ENCODE measurements at places on chromosomes 4 and X.

GRCh38 chr4:10175626-10176025, 59.0 kb upstream of the WDR1 start:
- no peak for DNase-seq

DNA sequence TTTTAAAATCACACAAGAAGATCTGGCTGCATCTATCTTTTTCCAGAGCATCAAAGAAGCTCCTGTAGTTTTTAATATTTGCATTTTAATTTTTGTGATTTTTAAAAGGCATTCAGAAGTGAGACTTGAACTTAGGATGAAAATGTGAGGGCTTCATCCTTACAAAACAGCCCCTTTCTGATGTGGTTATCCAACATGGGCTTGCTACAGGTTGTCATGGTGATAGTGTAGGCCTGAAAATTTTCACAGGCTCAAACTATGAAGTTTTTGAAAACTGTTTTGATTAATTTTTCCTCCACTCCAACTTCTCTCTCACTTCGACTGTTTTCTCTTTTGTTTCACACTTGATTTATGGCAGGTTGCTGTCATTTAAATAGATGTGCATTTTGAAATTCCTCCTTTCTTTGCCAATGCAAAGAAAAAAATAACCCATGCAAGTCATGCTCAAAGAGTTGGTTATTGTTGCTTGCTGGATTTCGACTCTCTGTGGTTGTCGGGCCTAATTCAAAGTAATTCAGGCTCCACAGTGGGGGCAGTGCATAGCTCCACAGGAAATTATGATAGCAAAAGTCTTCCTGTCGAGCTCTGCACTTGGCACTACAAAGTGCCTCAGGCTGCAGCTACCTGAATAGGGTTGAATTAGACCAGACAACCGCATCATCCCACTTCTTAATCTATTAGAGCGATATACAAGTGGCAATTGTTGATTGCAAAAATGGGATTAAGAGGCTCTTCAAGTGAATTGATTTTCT, 201.0 kb upstream of the GPR101 start:
- DNase-seq: no peak

DNA sequence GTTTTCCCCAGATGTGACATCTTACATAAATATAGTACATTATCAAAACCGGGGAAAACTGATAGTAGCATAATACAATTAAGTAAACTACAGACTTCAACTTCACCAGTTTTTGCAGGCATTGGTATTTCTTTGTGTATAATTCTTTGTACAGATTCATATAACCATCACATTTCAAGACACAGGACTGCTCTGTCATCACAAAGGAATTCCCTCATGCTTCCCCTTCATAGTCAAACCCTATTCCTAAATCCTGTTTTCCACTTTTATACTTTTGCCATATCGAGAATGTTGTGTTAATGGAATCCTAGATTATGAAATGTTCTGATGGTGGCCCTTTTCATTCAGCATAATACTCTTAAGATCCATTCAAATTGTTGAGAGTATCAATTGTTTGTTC, 36.0 kb downstream of the STIM2 start:
- DNase-seq: no peak

GRCh38 chrX:80266979-80267378, 153.3 kb upstream of the TENT5D start:
- DNase-seq: no peak

DNA sequence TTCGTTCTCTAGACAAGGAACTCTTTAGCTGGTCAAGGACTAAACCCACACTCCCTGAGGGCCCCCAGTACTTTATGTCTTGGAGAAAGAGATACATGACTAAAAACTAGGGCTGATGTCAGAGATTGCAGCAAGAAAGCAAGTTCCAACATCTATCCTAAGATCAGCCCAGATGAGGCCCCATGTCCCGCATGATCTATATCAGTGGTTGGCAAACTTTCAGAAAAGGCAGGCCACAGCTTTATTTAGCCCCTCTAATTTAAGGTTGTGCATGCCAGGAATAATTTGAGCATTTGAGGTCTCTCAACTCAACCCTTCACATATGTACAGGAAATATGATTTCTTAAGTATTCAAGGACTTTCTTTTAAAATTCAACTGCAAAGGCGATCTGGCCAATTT, 44.1 kb upstream of the FRMD7 start:
- no peak for DNase-seq

DNA sequence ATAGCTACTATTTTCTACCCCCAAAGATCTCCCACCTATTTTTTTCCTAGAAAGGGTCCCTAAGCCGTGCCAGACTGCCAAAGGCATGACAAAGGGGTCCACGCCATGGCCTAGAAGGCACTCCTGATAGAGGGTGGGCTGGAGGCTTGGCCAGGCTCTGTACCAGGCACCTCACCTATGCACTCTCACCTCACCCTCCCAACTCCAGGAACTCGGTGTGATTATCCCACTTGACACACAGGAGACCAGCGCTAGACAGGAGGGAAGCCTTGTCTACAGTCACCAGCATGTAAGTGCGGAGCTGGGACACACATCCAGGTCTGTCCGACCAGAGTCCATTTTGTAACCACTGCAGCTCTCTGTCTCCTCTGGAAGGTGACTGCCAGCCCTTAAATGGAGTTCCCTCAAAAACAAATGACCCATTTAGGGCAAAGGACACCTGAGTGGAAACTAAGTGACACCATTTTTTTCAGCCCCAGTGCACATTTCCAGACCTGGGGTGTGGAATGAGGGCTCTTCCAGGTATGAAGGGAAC, 106.4 kb downstream of the RTL5 start:
- no peak for DNase-seq

DNA sequence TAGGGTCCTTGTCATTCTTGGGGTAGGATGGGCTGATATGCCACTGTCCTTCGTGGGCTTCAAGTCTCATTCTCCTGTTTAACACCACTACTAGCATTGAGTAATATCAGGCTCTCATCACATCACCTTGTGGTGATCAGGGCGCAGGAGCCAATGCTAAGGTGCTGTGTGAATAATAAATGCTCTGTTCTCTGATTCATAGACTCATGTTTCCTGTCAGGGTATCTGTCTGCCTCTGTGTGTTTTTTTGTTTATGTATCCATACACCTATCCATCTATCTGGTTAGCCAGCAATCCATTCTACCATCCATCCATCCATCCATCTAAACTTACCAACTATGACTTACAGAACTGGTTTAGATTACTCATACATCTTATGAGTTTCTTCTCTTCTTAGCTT, 525.1 kb upstream of the ATOH1 start:
- no peak for DNase-seq

DNA sequence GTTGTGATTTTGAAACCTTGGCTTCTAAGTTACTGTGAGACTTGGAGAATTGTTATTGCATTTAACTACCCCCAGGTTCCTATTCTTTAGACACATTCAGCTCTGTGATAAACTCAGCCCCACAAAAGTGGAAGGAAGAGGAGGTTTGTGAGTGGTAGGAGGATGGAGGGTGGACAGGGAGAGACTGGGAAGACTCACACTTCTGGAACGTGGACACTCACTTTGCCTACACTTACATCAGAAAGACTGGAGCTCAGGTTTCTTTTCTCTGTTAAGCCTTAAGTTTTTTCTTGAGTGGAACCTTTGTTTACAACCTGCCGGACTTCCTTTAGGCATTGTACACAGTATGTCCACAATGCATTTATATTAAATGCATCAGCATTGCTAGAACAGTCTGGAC, 99.0 kb downstream of the AREG start:
- no peak for DNase-seq

DNA sequence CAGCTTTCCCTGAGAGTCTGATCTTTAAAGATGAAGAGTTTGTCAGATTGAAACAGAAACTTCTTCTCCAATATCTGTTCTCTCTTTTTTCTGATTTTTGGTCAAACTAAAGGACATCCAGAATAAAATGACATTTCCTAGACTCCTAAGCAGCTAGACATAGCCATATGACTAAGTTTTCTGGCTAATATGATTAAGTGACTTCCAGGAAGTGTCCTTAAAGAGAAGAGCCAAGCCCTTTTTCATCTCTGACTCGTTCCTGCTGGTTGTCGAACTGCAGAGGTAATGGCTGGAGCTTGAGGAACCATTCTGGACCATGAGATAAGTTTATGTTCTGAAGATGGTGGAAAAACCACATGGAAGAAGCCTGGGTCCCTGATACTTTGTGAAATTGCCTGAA, 546.0 kb downstream of the BCOR start:
- DNase-seq: peak; percentile 73

- DNase-seq: no peak
These were observed 220.4 kb upstream of the AGTR2 start for GRCh38 chrX:115949900-115950822.

GRCh38 chrX:106286053-106286650, 118.0 kb downstream of the PWWP3B start:
- DNase-seq: no peak

- DNase-seq: no peak
These were observed 64.3 kb downstream of the PDLIM5 start for GRCh38 chr4:94516067-94516466.

DNA sequence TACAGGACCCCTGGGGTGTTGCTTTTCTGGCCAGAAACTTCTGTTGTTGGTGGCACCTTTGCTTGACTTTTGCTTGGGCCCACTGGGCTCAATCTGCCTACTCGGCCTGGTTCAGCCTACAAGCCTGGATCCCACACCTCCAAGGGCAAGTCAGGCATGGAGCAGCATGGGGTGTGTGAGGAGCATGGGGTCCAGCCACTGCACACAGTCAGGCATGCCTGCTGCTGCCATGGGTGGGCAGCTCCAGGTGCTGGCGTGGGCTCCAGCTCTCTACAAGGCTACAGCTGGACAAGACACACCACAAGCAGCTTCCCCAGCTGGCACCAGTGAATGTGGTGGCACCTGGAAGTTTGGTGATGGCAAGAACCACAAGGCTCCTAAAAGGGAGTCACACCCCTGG, 1683.1 kb upstream of the ADGRL3 start:
- DNase-seq: no peak

DNA sequence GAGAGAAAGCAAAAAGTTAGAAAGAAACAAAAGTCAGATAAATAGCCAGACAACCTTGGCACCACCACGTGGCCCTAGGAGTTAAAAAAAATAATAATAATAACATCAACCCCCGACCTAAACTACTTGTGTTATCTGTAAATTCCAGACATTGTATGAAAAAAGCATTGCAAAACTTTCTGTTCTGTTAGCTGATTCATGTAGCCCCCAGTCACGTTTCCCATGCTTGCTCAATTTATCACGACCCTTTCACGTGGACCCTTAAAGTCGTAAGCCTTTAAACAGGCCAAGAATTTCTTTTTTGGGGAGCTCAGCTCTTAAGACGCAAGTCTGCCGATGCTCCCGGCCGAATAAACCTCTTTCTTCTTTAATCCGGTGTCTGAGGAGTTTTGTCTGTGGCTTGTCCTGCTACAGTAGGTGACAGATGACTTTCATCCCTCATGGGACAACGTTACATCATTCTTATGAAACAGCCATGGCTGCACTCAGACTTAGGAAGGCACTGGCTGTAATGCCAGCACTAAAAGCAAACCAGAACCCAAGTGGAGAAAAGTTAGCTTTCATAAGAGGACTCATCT, 520 bp downstream of the ACOX3 start:
- DNase-seq: no peak

DNA sequence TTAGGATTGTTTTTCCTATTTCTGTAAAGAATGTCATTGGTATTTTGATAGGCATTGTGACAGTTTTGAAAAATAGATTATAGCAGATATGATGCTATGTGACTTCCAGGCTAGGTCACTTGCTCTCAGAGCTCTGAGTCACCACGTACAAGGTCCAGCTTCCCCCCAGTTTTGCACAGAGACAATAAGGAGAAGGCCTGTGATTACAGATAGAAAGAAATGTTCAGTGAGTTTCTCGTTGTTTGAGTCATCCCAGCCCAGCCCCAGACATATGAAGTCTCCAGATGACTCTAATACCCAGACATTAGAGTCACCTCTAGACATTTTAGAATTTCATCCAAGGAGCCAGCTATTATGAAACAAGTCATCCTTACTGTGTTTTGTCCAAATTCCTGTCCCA, 57.2 kb downstream of the MFAP3L start:
- no peak for DNase-seq

GRCh38 chrX:149807747-149808458, 26.2 kb downstream of the MAGEA9 start:
- DNase-seq: no peak

DNA sequence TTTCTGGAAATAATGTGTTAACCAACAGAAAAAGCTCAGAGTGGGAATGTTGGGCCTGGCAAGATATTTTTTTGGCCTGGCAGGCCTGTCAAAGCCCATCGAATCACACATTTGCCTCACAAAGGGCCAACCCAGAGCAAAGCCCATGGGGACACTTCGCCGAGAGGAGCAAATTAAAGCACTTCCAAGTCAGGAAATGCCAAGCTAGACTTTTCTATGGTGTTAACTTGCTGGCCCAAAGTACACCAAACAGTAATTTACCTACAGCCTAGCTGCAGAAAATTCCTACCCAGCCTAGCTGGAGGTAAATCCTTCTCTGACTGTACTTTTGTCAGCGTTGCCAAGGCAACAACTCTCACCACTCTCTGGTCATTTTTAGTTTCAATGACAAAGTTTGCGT, 288.6 kb upstream of the LDB2 start:
- DNase-seq: no peak

DNA sequence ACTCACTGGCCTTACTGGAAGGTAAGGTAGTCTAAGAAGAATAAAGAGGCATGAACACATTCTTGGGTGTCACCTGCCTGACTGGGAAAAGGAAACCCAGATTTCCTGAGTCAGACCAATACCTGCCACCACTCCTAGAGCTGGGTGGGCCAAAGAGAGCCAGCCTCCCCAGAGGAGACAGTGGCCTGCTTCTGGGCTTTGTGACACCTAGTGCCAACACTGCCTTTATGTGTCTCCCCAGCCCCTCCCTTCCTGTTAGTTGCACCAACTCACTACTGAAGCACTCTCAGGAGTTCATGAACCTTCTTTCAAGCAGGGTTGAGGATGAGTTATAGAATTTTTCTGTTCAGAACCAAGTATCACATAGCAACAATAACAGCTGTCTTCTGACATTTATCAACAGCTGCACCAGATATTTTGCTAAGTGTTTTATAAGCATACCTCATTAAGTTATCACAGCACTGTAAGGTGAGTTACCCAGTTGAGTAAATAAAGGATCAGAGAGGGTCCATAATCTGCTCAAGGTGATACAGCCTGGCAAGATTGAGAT, 77.6 kb upstream of the ETNPPL start:
- DNase-seq: no peak

DNA sequence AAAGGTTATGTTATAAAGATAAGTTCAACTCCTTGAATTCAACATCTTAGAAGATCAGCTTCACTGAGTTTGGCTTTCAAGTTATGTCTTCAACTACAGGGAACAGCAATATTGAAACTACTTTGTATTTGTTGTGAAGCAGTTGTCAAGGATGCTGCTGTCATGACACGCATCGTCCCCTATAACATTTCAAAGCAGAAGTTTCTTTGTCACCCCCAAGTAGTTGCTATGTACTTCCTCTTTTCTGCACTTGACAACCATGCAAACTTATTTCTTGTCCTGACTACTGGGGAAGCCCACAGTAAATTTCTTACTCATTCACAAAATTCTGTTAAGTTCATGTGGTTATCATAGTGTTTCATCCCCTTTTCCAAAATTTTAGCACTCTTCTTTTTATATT, 14.3 kb downstream of the ANTXR2 start:
- peak; percentile 58 for DNase-seq

GRCh38 chr4:70402762-70403161, 5.0 kb downstream of the OPRPN start:
- DNase-seq: no peak

Data from hematopoietic multipotent progenitor cell treated with erythropoietin and hydrocortisone succinate and interleukin-3 and kit ligand, for 8 days (in vitro differentiated cells).